NCI-H2171 treated with DMSO at 0.1 percent for 48 hours (cell line): ENCODE measurements at places on chromosomes 5 and 9.

DNA sequence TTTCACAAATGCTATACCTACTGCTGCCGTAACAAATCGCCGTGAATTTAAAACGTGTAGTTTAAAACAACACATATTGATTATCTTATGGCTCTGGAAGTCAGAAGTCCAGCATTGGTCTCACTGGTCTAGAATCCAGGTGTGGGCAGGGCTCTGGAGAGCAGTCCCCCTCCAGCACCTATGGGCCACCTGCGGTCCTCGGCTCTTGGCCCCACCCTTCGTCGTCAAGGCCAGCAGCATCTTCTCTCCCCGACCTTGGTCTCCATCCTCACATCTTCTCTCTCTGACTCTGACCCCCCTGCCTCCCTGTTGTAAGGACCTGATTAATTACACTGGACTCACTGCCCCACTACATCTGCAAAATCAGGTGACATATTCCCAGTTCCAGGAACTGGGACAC is 106.4 kb upstream of the COL5A1 start:
- no peak for DNase-seq

- no peak for DNase-seq
Observed at GRCh38 chr9:121831869-121832268, 180.4 kb downstream of the DAB2IP start.

GRCh38 chr5:175535796-175536195 is 57.4 kb downstream of the SFXN1 start:
- DNase-seq = no peak

DNA sequence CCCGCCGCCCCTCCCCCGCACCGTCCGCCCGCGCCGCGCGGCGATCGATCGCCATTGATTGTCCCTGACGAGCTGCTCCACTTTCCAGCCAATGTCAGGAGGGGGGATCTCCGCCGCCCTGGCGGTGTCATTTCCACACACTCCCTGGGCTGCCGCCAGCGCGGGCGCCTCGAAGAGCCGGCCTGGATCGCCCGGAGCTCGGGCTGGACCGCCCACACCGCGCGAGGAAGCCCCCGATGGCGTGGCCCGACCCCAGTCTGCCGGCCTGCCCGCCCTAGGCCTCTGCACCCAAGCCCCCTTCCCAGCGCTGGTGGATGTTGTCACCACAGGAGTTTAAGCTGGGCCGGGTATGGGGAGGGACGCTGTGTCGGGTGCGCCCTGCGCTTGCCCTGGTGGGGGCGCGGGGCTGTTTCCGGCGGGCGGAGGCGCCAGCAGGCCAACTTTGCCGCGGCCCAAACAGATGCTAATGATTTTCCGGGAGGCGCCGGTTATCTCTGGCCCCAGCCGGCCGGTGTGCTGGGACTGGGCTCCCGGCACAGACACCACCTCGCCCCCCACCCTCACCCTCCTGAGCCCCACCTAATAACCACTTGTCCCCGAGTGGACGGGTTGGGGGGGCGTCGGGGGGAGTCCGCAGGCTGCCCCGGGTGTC is 10.6 kb upstream of the CXXC5 start:
- DNase-seq = peak; percentile 55

- no peak for DNase-seq
Observed at GRCh38 chr9:87910821-87911220, 6.9 kb upstream of the SPATA31C1 start.

GRCh38 chr5:177973066-177973635 is 22.9 kb downstream of the PROP1 start:
- no peak for DNase-seq

GRCh38 chr5:93192683-93193082 is 388.3 kb downstream of the NR2F1-AS1 start:
- DNase-seq = no peak

DNA sequence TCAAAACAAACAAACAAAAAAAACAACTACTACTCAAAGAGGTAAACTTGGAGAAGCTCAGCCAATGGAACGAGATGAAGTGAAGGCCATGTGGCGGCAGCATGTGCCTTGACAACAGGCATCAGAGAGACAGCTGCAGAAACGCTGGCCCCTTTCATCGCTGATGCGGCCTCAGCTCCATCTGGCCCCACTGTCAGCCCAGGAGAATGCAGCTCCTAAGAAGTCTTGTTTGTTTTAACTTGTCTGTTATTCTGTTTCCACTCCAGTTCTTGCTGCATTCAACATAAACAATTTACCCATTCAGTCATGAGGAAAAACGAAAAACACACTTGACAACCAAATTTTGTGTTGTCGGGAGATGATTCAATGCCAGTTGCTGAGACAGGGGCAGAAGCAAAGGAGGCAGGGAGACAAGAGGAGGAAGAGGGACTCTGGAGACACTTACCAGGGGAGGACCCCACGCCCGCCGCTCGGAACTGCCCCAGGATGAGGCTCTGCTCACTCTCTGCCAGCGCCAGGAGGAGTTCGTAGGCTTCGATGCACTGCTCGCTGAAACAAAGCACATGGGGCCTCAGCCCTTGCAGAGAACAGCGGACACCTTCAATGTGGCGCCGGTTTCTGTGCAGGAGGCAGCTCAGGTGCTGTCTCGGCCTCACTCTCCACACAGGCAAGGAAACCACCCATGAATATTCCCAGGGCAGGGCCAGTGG is 91.2 kb downstream of the DCP2 start:
- DNase-seq = peak; percentile 82

DNA sequence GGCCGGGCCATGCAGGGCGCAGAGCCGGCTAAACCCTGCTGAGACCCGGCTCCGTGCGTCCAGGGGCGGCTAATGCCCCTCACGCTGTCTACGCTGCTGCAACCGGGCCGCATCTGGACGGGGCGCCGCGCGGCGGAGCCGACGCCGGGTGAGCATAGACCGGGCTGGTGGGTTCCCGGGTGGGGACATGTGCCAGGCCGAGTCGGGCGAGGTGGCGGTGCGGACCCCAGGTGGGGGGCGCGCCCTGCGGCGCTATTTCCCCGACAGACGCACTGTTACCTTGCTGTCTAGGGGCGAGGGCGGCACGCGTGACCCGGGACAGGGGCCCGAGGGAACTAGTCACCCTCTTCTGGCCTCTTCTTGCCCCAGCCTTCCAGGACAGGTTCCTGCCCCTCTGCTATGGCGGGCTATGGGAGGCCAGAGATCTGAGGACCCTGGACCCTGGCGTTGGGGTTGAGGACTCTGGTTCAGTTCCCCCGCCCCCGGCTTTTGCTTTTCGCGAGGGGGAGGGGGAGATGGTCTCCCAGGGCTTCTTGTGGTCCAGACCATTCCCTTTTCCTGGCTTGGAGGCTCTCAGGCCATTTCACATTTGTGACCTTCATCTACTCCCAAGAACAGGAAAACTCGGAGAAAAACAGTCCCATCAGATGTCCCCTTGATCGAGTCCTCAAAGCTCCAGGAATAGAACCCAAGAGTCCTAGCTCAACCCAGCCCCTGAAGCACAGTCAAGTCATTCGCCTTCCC is 536 bp downstream of the SLC27A4 start:
- no peak for DNase-seq

- no peak for DNase-seq
Observed at GRCh38 chr5:64019746-64020145, 57.5 kb upstream of the HTR1A start.

DNA sequence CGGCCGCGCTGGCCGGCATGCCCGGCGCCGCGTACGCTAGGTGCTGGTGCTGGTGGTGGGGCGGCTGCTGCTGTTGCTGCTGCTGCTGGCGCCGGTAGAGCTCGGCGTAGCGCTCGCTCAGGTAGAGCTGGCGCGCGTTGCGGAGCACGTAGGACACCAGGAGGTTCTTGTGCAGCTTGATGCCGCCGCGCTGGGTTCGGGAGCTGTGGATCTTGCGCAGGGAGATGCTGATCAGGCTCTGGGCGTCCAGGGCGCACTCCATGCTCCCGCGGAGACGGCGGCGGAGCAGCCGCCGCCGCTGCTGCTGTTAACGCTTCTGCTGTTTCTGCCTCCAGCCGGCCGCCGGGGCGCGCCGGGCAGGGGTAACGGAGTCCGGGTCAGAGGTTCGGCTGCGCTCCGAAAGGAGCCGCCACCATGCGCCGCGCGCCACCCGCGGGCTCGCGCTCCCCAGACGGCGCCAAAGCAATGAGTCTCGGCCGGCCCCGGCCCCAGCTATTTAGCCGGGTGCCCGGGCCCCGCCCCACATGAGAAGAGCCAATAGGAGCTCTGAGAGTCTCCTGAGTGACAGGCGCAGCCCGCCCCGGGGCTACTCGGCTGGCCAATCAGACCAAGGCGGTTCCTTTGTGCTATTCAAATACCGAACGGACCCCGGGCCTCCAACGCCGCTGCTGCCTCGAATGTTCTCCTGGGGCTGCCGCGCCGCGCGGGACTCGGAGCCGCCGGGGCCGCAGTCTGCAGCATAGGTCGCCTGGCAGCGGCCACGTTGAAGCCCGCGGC is at the start of gene IER5L:
TSS of gene IER5L (minus strand) at position 471 of the 777 bp plus-strand sequence. CDS start at position 262, 209 bp downstream.
- peak; percentile 98 for DNase-seq

GRCh38 chr5:143208781-143209510 is 194.5 kb downstream of the NR3C1 start:
- DNase-seq = no peak

- DNase-seq = peak; percentile 68
Observed at GRCh38 chr9:125260561-125260960, 1.1 kb upstream of the GAPVD1 start.

GRCh38 chr5:1525624-1526189 is 1.9 kb upstream of the LPCAT1 start:
- no peak for DNase-seq
